Activated T-helper 17 cell treated with anti-CD3 and anti-CD28 coated beads, Interleukin-2, amount 50 U/mL, for 72 hours (primary cell): ENCODE measurements at places on chromosomes 5 and 9.

DNA sequence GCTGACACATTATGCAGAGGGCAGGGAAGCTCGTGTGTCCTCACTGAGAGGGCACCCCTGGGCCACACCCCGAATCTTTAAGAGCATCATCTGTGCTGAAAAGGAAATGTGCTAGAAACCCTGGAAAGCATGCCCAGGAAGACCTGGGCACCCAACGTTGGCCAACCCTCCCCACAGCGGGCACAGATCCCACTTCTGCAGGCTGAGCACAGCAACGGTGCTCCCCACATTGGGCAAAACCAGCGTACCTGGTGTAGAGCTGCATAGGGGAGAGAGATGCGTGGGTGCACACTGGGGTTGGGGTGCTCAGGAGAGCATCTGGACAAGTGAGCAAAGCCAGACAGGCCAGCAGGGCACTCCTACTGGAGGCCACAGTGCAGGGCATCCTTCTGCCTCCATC, 32.6 kb downstream of the ROR2 start:
- no peak for ATAC-seq

GRCh38 chr5:17966640-17967402, 332.6 kb downstream of the TAF11L14 start:
- ATAC-seq = no peak

DNA sequence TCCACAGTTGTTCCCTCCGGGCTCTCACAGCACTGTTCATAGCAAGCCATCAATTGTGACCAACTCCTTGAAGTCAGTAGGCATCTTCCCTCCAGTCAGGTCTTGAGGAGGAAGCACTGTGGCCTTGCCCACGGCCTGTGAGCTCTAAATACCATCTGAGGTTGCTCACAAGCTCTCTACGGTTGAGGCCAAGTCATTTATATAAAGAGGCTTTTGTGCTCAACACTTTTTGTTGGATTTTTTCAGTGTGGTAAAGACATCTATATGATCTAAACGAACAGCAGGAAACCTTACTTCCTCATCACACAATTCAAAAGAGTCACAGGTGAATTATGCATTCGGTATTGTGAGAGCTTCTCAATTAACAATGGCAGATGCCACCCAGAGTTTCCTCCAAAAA, 97.3 kb downstream of the ZNF462 start:
- no peak for ATAC-seq

GRCh38 chr9:1008216-1008615, 31.8 kb downstream of the DMRT3 start:
- no peak for ATAC-seq

DNA sequence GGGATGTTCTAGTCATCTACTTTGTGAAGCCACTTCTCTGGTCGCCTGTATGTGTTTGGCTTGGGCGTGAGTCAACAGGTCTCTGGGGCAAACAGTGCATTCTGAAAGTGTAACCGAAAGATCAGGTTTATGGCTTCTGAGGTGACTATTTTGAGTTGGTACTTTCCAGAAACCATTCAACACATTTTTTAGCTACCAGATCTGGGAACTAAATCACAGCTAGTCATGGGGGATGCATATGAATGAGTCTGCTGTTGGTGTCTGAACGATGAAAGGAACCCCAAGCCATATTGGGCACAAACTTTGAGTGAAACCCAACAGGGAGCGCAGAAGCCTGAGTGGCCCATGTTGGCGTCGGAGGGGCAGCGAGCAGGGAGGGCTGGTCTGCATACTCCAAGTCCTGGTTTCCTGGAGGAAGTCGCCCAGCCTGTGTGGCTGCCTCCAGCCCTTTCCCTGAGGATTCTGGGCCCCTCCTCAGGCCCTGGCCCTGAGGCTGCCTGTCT, 35.3 kb downstream of the UBE2QL1 start:
- peak; percentile 89 for ATAC-seq

DNA sequence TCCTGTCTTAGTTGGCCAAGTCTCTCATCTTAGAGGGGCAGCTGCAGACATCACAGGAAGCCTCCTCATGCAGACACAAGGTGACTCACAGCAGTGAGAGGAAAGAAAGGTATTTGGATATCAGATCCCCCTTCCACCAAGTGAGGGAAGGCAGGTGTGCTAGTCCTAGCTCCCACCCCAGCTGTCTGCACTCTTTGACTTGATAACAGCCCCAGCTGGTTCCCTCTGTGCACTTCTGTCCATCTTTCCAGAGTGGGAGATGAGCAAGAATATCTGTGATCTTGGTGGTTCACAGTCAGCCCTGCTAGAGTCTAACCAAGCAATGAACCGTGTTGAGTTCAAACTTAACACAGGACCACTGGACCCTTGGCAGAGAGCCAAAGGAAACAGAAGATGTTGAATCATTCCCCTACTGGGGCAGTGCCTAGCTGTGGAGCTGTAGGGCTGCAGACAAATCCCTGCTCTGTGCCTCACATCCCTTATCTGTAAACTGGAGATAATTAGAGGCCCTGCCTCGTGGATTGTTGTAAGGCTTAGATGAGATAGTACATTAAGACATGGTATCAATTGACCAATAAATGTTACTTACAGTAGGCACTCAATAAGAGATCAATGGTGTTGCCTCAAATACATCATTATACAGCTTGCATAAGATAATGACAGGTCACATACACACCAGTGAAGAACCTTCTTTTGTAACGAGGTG, 39.1 kb downstream of the SH3RF2 start:
- ATAC-seq = no peak

- ATAC-seq = no peak
Measured at GRCh38 chr5:69004676-69005075, 89.1 kb upstream of the SLC30A5 start.

DNA sequence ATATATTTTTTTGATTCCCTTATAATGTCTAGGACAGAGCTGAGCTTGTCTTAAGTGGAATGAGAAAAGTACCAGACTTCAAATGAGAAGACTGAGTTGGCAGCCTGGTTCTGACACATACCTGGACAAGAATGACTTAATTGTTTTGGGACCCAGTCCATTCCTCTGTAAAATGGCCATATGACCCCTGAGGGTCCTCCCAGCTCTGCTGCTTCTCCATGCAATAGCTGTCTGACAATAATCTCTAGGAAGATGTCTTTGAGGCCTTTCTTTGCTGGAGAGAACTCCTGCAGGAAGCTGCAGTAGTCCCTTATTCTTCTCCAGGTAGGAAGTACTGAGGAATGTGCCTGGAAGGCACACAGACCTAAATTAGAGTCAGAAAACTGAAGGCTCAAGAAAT, 55.9 kb upstream of the SLIT3 start:
- no peak for ATAC-seq

DNA sequence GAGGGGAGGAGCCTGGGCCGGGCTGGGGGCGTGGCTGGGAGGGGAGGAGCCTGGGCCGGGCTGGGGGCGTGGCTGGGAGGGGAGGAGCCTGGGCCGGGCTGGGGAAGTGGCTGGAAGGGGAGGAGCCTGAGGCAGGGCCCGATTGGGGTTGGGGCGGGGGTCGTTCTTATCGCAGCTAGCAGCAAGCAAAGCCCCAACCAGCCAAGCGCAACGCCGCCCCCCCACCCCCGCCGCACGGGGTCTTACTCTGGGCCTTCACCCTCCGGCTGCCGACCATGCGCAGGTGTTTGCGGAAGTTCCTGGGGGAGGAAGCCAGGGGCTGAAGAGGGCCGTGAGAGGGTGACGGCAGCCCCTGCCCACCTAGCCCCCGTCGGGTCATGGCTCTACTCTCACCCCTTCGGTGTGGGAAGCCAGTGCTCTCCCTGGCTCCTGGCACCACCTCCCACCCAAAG, 5.0 kb downstream of the NSMF start:
- peak; percentile 33 for ATAC-seq

DNA sequence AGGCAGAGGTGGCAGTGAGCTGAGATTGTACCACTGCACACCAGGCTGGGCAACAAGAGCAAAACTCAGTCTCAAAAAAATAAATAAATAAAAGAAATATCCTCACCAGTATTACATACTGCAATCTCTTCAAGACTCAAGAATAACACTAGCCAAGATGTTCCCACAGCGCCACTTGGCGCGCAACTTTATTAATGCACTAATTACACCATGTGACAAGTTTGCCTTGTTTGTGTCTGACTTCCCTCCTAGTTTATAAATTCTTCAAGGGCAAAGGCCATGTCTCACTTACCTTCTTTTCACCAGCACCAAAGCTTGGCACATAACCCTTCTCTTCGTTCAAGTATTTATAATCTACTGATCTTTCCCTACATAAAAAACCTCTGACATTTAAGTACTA, 4.8 kb downstream of the SKP1 start:
- ATAC-seq = no peak

DNA sequence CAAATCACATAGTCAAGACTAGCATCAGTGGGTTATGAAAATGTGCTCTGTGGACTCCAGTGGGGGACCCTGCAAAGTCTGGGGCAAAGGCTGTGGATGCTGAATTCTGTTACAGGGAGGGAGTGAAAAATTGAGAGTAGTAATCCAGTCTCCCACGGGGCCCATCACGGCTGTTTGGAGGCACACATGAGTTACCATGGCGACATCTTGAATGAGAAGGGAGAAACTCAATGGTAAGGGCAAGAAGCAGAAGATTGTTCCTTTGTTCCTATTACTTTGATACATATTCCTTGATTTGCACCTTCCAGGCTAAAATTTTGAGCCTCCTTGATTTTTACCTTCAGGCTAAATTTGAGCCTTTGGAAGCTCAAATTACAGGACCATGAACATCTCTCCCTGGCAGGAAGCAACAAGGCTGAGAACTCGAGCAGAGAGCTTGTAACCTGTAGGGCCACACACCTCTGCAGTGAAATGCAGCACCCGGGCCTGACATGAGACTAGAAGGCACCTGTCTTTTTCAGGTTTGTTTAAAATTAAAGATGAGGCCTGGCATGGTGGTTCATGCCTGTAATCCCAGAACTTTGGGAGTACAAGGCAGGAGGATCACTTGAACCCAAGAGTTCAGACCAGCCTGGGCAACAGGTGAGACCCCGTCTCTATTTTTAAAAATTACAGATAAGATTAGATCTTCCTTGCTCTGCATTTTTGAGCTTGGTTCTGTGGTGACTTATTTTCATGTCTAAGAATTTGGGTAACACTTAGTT, 31.0 kb upstream of the ZFR start:
- ATAC-seq = no peak

DNA sequence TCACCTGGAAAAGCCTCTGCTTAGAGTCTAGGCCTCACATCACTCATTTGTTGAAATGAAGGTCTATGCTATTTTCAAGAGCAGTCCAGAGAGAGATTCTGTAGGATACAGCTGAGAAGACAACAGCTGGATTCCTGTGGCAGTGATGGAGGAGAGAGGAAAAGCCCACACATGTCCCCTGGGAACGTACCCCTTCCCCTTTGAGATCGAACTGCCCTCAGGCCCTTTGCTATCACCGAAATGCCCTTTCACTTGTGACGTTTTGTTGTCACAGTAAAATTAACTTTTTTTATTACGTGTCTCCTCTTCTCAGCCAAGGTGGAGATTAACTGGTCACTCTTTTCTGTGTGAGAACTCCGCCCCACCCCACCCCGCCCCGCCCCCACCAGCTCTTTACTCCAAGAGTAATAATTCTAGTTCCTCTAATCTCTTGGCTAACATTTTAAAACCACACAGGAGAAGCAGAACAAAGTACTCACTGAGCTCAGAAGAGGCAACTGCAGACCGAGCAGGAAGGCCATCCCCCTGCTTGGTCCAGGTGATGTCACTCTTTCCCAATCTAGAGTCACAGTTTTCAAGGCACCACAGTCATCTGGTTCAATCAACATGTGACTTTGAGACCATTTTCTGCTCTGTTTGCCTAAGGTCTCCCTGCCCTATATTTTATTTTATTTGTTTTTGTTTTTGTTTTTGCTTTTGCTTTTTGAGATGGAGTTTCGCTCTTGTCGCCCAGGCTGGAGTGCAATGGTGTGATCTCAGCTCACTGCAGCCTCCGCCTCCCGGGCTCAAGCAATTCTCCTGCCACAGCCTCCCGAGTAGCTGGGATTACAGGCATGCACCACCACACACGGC, 105.6 kb downstream of the SUSD1 start:
- ATAC-seq = no peak

DNA sequence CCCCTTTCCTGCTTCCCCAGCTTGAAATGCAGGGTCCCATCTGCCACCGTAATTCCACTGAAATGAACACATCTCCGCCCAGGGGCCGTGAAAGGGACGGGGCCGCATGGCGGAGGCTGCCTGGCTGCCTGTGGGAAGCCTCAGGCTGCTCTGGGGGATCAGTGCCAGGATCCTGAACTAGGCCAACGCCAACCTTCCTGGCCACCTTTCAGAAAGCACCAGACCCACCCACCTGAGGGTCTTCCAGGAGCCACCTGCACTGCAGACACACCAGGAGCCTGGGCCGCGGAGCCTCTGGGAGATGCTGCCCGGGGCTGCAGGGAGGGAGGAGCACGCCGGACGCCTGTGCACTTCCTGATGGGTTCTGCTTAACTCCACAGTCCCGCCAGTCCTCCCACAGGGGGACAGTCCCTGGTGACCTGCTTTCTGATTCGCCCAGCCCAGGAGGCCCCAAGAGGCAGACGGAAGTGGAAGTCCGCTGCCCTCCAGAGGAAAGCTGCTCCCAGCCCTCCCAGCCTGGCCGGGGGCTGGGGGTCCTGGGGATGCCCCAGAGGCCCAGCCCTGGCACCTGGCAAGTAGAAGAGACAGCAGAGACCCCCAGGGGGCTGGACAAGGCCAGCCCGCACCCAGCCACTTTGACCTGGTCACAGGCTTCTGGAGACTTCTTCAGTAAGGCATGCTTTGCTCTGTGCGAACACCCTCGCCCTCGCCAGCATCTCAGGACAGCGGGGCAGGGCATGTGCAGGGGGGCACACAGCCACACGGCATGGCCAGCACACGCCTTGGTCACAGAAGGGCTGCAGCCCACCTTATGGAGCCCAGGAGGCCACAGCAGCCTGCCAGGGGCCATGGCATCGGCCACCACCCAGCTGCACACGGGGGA, at the start of gene CARD9:
CARD9 (minus strand) TSS at position 370 of the 883 bp plus-strand sequence. CDS start 1,591 bp downstream, outside the sequence.
- ATAC-seq = peak; percentile 90

GRCh38 chr9:89549031-89549644, 51.2 kb upstream of the SEMA4D start:
- ATAC-seq = peak; percentile 100

- no peak for ATAC-seq
Measured at GRCh38 chr5:172185096-172185461, 2.9 kb downstream of the STK10 start.

DNA sequence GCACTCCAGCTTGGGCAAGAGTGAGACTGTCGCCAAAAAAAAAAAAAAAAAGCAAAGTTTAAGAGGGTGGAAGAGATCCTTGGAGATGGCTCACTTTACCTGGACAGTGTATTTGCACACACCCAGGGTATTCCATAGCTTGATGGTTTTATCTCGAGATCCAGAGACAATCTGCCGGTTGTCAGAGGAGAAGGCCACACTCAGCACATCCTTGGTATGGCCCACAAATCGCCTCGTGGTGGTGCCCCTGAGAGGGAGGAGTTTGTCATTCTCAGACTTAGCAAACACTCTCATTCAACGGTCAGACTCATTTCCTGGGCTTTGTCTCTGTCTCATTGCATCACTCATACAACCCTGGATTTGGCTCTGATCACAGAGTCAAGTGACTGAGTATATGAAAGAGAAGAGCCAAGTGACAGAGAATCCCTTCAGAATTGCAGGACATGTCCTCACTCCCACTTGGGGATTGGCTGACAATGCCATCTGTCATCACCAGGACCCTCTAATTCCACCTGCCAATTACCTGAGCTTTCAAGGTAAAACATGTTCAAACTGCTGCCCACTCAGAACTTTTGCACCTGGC, 2.2 kb downstream of the RACK1 start:
- peak; percentile 72 for ATAC-seq
